Endothelial cell of umbilical vein (primary cell): ENCODE measurements at places on chromosomes 2 and 18.

DNA sequence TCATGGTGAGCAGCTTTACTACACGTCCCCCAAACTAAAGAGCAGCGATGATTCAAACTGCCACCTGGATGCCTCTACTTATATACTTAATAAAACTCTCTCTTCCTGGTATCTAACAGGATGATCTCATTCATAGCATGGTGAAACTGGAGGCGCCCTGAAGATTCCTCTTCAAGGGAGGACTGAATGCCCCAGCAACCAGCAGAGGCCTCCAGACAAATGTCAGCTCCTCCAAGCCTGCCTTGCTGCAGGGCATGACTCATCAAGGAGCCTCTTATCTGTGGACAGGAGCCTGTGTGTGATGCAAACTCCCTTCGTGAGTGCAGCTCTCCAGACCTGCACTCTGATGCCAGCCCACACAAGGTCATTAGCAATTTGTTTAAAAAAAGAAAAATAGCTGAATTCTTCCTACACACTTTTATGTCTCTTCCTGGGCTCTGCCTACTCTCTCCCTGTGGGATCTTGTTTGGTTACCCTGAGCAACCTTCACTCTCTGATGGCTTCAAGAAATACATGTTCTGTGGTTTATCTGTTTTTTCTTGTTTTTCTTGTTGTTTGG is 30.2 kb downstream of the LONRF2 start:
- DNase-seq = no peak

GRCh38 chr18:62420513-62421209 is 95.6 kb downstream of the TNFRSF11A start:
- peak; percentile 92 for DNase-seq

GRCh38 chr18:59708988-59709387 is 11.8 kb upstream of the CCBE1 start:
- no peak for DNase-seq

DNA sequence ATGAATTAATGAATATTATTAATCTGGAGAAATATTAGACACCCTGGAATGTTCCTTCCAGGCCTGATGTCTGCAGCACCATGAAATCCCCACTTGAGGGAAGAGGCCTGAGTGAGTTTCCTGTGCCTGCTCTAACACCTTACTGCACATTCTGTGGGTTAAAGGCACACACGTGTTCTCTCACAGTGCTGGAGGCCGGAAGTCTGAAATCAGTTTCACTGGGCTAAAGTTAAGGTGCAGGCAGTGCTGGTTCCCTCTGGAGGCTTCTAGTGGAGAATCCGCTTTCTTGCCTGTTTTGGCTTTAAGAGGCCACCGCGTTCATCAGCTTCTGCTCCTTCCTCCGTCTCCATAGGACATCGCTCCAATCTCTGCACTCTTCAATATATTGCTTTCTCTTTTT is 48.7 kb downstream of the ACKR3 start:
- no peak for DNase-seq

GRCh38 chr18:55139836-55140235 is 180.6 kb upstream of the CCDC68 start:
- no peak for DNase-seq

- no peak for DNase-seq
These were observed 53.6 kb downstream of the TMEM178A start for GRCh38 chr2:39719317-39719716.

- no peak for DNase-seq
These were observed 29.9 kb upstream of the ZNF512 start for GRCh38 chr2:27552941-27553340.

- no peak for DNase-seq
These were observed 182.4 kb downstream of the CTNNA2 start for GRCh38 chr2:79695248-79695647.

GRCh38 chr18:74806700-74807416 is 209.2 kb downstream of the ZNF407 start:
- peak; percentile 66 for DNase-seq

DNA sequence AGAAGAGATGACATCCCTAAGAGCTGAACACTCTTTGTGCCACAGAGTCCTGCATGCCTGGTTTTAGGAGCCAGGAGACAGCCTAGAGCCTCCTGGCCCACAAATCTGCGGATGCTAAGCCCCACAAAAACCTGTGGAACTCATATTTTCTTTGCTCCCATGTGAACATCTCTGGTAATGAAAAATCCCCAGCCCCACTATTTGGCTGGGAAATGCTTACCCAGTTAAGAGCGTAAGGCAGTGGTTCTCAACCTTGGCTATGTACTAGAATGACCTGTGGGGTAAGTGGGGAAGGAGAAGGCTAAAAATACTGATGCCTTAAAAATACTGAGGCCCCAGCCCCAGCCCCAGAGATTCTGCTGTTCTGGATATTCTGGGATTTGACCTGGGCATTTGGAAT is 208.1 kb downstream of the EN1 start:
- no peak for DNase-seq

DNA sequence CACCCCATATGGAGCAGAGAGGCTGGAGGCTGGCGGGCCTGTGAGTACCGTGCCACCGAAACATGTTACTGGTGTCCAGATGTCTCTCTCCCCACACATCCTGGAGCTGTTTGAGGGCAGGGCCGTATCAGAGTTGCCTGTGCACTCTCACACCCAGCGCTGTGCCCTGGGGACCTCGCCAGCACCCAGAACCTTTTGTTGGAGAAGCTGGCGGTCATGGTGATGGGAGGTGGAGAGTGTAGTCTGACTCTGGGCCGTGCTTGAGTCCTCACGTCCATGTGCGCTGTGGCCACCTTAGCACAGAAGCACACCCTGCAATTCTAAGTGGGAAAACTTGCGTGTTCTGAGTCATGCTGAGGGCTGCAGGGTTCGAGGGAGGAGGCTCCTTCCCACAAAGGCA is 259.2 kb downstream of the NDUFA10 start:
- no peak for DNase-seq

- DNase-seq = no peak
These were observed 65.1 kb upstream of the TRIB2 start for GRCh38 chr2:12651641-12652040.

GRCh38 chr18:37717656-37718055 is 152.1 kb upstream of the CELF4 start:
- no peak for DNase-seq

DNA sequence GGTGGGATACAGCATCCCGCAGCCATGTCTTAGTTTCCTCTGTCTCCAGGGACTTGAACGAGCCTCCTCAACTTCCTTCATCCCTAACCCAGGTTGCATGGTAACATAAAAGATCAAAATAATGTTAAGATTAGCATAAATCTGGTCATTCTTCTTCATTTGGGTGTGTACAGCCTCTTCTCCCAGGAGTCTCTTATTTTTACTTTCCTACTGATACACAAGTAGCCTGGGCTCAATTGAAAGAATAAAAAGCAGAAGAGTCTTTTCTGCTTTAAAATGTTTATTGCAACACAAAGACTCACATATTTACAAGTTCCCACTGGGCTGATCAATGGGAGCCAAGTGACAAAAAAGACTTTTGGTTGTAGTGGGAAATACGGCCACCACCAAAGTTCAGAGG is 137.9 kb upstream of the PID1 start:
- DNase-seq = no peak
